ENCODE measurements at places on chromosomes 4 and X.
A peak's percentile ranks its signal among the peaks of the same experiment; 100 is the strongest.

DNA sequence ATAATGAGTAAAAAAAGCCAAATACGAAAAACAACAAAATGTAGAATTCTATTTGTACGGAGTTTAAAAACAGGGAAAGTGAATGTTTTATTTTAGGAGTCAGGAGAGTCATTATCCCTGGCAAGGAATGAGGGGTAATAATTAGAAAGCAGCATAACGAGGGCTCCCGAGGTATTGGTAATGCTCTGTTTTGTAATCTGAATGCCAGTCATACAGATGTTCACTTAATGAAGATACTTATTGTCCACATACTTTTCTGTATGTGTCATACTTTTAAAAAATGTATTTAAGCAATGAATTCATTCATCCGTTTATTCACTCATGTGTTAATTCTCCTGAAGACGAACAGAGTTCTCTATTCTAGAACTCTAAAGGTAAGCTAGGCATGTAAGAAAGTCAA is 87.8 kb upstream of the BMP2K start:
- no peak for DNase-seq

- DNase-seq = no peak
Measured at GRCh38 chr4:36323816-36324419, 42.5 kb downstream of the DTHD1 start.

DNA sequence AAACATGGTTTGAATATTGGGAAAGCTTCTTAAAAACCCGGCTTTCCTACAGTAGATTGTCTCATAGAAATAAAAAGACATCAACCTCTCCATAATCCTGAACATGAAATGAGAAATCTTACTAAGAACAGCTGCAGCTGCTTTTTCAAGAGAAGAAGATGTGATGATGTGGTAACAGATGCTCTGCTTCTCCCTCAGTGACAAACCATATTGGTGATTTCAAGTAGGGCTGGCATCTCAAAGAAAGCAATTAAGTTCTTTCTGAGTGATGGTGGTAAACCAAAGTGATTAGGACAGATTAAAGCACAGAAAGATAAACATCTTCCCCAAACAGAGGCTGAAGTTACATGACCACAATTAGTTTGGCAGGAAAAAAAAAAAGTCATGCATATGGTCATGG is 1477.7 kb downstream of the RAPGEF2 start:
- DNase-seq = no peak

DNA sequence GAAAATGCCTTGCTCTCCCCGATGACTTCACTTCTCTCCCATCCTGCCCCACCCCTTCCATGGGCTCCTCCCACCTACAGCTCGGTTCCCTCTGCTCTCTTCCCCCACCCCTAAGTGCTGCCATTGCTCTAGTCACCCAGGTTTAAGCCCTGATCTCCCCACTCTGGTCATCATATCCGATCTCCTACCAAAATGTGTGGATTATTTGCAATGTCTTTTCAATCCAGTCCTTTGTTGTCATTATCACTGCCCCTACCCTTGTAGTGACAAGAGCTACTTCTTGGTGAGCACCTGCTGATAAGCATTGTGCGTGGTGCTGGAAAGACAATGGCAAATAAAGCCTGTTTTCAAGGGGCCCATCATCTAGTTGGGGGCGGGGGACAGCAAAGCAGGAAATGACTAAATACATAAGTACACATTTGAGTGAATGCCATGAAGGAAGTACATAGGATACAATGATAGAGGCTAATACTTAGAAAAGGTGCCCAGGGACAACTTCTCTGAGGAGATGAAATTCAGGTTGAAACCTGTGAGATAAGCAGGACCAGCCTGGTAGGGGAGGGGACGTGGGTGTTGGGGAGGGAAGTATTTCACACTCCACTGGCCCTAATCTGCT is 63.8 kb downstream of the DLG3 start:
- DNase-seq = peak; percentile 74

DNA sequence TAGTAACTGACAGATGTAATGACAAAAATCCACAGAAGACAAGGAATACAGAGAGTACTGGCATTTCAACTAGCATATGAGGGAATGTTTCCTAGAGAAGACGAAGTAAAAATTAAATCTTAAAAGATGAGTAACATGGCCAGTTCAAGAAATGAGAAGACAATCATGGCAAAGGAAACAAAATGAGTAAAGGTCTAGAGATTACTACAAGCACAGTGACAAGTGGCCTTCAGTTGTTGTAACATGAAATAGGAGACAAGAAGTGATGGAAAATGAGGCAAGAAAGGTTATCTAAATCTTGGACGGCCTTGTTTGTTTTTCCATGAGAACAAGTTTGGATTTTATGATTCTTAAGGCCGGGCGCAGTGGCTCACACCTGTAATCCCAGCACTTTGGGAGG is 81.0 kb downstream of the PPA2 start:
- DNase-seq = no peak

GRCh38 chr4:96352051-96352517 is 512.2 kb downstream of the PDHA2 start:
- DNase-seq = no peak

DNA sequence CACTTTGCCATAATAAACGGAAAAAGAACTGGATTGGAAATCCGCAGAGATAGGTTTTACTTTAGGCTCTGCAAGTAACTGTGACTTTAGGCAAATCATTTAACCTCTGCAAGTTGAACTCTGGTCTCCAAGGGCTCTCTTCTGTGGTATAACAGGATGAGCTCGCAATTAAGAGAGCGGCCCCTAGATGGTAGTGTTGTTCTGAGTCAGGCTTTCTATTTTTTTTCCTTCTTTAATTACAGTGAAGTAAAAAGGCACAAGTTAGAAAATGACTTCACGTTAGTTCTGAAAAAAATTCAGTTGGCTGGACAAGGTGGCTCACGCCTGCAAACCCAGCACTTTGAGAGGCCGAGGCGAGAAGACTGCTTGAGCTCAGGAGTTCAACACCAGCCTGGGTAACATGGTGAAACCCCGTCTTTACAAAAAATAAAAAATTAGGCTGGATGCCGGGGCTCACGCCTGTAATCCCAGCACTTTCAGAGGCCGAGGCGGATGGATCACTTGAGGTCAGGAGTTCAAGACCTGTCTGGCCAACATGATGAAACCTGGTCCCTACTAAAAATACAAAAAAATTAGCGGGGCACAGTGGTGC is 18.0 kb downstream of the RPS3A start:
- DNase-seq = no peak

GRCh38 chr4:147933316-147933715 is 201.4 kb downstream of the ARHGAP10 start:
- peak; percentile 11 for DNase-seq

GRCh38 chr4:165199286-165199685 is 8.1 kb upstream of the KLHL2 start:
- no peak for DNase-seq

- DNase-seq = no peak
Measured at GRCh38 chr4:80471756-80472155, 136.2 kb downstream of the CFAP299 start.

DNA sequence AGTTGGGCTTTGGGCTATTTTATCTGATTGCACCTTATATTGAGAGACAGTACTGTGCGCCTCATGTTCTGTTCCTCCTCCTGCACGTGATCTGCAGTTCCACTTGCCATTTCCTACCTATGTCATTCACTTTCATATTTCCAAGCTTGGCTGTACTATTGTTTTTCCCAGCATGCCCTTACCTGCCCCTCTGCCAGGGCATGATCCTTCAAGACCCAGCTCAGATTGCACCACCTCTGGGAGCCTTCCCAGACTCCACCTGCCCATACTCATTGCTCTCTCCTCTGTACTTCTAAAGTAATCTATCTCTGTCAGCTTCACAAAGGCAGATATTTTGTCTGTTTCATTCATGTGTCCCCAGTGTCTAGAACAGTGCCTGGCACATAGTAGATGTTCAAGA is 11.6 kb downstream of the SLC25A5 start:
- no peak for DNase-seq

- DNase-seq = no peak
Measured at GRCh38 chr4:184812199-184812542, 13.6 kb downstream of the ACSL1 start.

DNA sequence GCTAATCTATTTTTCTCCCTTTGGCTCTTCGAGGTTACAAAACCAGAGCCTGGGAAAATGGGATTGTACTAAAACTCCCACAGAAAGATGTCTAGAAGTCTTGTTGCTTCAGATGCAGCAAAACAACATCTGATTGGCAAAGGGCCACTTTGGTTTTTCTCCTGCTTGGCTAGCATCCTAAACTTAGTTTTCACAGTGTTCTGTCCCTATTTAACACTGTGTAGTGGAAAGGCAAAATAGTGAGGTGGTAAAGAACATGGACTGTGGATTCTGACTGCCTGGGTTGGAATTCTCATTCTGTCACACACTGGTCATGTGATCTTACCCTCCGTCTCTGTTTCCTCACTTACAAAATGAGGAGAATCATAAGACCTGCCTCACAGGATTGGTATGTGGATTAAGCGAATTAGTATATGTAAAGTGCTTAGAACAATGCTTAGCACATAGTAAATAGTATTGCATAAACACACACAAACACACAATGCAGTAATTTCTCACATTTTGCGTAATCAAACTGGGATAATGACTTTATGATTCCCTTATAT is 23.5 kb downstream of the TIGD2 start:
- DNase-seq = no peak
